Dorsolateral prefrontal cortex (tissue), 122 donors: ENCODE measurements at places on chromosomes 4 and X. TPM values are rescaled to one million over a fixed set of nuclear protein-coding genes. Genes with fewer than 3 reads are reported as not detected.

Gene IL13RA2
- total RNA-seq, result not detected

Gene YY2
- total RNA-seq, result 2.5 TPM

Gene C4orf51
- total RNA-seq, result not detected

Gene STATH
- not detected for total RNA-seq
